Fibroblast of skin of back (primary cell): ENCODE measurements at places on chromosomes 5 and 9.

DNA sequence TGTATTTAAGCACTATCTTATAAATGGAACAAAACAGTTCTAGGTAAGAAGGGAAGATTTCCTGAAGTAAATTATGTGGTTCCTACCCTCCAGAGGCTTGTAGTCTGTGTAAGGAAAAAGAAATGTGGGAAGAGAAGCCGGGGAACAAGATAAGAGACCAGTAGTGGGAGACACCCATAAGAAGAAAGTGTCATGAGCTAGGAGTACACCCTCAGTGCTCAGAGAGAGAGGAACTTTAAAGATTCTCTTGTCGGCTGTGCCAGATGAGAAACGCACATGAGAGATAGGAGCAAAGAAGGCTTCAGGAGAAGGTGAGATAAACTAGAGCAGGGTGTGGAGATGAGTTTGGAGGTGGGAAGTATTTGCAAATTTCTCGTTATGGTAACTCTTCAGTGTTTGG, 18.1 kb downstream of the SLC36A1 start:
- no peak for DNase-seq

- peak; percentile 52 for DNase-seq
Measured at GRCh38 chr5:135964670-135965320, 10.0 kb upstream of the LECT2 start.

GRCh38 chr5:168125445-168126199, 165.8 kb upstream of the WWC1 start:
- no peak for DNase-seq

DNA sequence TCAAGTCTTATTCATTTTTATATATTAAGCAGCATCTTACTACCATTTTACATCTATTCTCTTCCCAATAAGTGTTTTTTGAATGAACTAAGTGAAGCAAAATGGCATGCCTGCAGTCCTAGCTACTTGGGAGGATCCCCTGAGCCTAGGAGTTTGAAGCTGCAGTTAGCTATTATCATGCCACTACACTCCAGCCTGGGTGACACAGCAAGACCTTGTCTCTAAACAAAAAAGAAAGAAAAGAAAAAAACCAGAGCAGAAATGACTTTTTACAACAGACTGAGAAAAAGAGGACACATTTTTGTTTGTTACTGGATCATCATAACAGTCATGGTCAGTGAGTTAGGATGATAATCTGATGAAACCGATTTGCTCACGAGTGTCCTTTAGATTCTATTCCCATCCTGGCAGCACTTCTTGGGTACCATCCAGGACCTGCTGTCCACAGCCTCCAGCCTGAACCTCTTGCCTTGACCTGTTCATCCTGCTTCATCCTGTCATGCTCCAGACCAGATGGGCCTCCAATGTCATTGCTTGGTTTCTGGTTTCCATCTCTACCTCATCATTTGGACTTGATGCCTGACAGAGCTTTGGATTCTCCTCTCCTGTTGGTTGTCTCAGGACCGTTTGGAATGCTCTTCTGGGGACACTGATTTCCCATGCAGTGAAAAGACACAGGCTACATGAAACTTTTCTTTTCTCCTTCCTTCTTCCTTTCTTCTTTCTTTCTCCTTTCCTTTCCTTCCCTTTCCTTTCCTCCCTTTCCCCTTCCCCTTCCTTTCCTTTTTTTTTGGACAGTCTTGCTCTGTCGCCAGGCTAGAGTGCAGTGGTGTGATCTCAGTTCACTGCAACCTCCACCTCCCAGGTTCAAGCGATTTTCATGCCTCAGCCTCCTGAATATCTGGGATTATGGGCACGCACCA, 50.1 kb upstream of the GLRX start:
- no peak for DNase-seq

DNA sequence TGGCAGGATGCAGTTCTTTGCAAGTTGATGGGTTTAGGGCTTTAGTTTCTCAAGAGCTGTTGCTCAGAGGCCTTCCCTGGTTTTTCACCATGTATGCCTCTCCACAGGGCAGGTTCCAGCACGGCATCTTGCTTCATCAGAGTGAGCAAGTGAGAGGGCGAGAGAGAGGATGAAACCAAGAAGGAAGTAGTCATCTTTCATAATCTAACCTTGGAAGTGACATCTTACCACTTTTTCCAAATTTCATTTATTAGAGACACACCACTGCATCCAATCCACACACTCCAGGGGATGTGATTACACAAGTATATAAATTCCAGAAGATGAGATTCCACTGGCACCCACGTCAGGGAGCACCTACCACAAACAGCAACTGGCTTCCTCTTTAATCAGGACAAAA, 294.4 kb downstream of the MARCHF11 start:
- DNase-seq, result no peak

GRCh38 chr9:111955048-111955447, 58.4 kb downstream of the UGCG start:
- no peak for DNase-seq

DNA sequence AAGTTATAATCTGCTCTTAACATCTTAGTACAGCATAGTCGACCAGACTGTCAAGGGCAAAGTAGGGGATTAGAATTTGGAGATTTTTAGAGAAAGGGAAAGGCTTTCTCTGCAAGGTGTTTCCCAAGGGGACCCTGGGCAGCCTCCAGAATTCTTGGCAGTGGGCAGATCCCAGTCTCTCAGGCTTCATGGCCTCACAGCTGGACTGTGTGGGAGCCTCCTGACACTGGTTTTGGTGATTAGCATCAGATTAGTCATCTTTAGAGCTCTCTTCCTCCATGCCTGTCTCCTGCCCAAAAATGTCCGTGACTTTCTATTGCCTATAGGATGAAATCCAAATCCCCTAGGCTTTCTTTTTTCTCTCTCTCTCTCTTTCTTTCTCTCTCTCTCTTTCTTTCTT, 370.7 kb downstream of the ZSWIM6 start:
- DNase-seq, result no peak

- peak; percentile 50 for DNase-seq
Measured at GRCh38 chr5:103211576-103212561, 46.7 kb upstream of the MACIR start.

- DNase-seq, result peak; percentile 83
Measured at GRCh38 chr9:131839281-131840084, 99.6 kb upstream of the RAPGEF1 start.

DNA sequence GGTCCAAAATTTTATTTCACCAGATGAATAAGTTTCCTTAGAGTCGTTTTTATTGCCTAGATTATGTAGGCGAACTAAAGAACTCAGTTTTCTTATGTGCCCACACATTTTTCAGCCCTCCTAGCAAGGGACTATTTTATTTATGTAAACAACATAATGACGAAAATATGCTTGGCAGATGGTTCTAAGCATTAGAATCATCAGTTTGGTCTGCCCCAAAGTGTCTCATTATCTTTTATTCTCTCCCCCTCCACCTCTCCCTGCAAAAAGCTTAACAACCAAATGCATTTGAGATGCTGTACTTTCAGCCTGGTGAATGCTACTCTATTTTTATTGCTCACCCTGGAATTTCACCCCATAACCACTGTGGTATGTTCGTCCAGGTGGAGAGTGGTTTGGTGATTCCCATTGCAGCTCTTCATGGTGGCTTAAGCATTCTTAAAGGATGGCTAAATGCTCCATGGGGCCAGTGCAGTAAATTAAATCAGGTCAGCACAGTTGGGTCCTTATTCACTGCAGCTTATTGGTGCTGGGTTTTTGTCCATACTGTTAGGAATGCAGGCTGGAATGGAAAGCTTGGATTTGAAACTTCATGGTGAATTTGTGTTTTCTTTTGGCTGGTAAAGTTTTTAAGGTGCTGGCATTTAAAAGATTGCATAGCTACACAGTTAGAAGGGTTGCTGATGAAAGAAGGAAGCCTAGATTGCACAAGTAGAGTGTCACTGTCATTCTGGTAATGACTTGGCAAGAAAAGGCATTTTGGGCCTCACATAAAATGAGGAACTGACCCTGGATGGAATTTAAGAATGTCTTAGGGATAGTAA, 39.2 kb downstream of the TLE4 start:
- DNase-seq, result peak; percentile 94

DNA sequence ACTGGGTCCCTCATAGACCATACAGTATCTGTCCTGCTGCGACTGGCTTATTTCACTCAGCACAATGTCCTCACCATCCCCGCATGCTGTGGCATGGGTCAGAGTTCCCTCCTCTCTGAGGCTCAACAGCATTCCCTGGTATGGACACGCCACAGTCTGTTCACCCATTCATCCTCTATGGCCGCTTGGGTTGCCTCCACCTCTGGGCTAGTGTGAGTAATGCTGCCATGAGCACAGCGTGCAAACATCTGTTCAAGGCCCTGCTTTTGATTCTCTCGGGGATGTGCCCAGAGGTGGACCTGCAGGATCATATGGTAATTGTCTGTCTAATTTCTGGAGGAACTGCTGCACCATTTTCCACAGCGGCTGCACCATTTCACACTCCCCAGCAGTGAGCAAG, 5.5 kb upstream of the FBP2 start:
- no peak for DNase-seq

- no peak for DNase-seq
Measured at GRCh38 chr5:81665795-81666194, 85.1 kb downstream of the SSBP2 start.

DNA sequence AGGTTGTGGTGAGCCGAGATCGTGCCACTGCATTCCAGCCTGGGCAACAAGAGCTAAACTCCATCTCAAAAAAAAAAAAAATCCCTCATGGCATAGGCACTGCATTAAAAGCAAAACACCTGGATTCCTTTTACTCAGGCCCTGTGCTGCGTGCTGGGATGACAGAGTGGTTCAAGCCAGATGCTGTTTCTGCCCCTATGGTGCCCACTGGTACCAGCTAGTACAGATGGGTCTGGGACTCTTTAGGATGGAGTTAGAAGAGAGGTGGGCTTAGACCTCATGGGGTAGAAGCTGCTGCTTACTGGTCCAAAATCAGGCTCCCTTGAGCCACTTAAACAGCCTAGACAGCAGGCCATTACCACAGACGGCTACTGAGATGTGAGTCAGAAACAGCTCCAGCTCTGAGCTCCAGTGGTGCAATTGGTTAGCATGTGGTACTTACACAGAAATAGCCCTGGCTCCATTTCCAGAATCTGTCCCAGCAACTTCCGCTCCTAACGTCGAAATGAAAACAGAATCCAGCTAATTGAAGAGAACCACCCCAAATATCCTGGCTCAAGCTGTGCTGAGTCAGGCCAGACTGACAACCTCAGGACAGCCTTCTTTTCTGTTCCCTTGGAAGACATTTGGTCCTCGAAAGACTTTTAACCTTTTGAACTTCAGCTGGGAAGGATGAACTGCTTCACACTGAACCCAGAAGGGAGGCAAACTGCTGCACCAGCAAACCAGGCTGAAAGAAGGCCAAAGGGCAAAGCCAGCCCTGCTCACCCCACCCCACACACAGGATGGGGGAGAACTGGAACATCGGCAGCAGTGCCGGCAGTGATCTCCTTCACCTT, 15.5 kb downstream of the C5orf15 start:
- DNase-seq, result peak; percentile 84

DNA sequence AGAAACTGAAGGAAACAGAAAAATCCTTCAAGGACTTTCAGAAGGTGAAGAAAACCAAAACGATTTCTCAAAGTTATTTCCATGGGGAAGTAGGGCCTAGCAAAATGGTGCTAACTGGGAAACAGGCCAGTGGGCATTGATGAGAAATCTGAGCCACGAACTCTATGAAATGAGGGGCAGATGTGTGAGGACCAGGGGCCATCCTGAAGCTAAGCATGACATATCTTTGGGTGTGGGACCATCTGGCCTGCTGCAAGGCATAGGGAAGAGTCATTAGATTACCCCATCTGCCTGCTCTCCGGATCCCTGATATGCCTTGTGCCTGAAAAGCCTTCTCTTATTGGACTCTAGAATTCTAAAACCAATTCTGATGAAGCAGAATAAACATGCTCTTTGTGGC, 143.8 kb downstream of the PALM2AKAP2 start:
- no peak for DNase-seq

DNA sequence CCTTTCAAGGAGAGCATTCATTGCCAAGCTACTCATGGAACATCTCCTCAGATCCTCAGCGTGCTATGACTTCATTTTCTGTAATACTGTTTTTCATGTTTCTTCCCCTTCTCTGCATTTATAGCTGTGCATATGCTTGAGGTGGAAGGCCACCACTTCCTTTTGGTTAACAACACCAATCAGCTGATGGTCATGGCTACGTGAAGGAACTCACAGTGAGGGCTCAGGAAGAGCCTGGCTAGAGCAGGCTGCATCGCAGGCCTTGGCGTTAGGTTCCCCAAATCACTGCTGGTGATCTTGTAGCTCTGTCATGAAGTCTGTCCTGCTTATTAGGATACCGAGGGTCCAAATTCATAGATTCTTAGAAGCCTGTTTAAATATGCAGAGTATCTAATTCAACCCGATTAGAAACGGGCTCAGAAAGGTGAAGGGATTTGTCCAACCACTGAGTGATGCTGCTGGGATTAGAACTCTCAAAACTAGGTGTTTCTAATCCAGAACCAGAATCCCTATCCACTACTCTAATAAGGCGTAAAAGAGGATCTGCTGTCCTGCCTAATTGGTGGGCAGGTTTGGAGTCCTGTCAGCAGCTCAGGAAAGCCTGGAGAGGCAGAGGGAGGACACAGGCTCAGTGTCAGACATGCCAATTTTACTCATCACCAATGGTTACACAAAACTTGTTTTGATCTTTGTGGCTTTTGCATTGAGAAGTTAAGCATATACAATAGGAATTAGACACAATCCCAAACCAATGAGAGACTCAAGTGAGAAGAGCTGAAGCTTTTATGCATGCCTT, 7.5 kb downstream of the SYK start:
- no peak for DNase-seq

- DNase-seq, result no peak
Measured at GRCh38 chr9:18703151-18703900, 229.4 kb downstream of the ADAMTSL1 start.

DNA sequence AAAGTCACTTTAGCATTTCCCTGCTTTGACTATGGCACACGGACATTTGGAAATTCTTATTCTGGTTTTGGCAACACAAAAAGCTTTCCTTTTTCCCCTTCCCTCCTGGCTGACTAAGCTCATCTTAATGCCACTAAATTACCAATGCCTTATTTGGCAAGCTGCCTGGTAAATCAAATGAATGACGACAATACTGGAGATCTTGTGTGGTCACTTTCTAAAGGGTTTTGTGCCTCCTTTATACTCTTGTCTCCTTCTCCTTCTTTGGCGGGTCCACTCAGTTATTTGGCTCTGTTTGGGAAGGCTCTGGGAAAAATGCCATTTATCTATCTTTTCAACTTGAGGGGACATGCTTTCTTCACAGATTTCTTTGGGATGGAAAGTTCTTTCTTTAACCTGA, 34.9 kb downstream of the SH3GL2 start:
- DNase-seq, result peak; percentile 29
